ENCODE measurements at places on chromosomes 6 and 20.

DNA sequence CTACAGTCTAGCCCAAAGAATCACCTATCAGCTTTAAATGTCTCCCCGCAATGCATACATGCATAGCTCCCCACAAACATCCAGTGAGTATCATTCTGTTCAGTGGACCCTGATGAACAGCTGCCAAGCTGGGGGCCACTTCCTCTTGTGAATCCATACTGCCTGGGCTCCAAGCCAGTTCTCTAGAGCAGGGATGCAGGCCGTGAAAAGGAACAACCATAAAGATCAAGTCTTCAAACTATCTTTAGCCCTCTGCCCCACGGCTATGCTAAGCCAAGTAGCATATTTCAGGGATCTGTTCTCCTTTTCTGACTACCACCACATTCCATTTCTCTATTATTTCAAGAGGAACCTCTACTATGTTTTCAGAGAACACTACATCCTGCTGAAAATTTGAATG, 191.7 kb upstream of the BTBD3 start:
- DNase-seq = no peak

- peak; percentile 93 for DNase-seq
These were observed 224.2 kb downstream of the CLIC5 start for GRCh38 chr6:45791211-45792168.

DNA sequence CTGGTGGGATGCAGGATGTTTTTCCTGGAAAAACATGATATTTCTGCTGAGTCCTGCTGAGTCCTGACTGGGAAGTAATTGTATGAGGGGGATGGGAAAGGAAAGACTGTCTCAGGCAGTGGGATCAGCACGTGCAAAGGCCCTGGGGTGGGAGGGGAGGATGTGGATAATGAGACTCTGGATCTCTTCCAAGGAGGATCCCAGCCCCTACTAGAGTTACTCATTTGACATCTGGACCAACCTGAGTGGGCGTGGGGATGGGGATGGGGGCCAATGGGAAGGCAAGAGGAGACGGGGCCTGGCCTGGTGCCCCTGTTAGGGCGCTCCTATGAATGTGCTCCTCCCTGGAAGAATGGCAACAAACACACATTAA, 73.0 kb downstream of the CD40 start:
- no peak for DNase-seq

DNA sequence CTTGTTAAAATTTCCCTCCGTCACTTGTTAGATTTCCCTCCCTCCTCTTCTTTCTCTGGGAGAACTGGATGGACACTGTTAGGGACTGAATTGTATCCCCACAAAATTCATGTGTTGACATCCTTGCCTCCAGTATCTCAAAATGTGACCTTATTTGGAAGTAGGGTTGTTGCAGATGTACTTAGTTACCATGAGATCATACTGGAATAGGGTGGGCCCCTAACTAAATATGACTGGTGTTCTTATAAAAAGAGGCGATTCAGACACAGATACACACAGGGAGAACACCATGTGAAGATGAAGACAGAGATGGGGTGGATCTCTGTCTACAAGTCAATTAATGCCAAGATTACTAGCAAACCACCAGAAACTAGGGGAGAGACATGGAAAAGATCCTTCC, 139.5 kb downstream of the ALDH8A1 start:
- no peak for DNase-seq

DNA sequence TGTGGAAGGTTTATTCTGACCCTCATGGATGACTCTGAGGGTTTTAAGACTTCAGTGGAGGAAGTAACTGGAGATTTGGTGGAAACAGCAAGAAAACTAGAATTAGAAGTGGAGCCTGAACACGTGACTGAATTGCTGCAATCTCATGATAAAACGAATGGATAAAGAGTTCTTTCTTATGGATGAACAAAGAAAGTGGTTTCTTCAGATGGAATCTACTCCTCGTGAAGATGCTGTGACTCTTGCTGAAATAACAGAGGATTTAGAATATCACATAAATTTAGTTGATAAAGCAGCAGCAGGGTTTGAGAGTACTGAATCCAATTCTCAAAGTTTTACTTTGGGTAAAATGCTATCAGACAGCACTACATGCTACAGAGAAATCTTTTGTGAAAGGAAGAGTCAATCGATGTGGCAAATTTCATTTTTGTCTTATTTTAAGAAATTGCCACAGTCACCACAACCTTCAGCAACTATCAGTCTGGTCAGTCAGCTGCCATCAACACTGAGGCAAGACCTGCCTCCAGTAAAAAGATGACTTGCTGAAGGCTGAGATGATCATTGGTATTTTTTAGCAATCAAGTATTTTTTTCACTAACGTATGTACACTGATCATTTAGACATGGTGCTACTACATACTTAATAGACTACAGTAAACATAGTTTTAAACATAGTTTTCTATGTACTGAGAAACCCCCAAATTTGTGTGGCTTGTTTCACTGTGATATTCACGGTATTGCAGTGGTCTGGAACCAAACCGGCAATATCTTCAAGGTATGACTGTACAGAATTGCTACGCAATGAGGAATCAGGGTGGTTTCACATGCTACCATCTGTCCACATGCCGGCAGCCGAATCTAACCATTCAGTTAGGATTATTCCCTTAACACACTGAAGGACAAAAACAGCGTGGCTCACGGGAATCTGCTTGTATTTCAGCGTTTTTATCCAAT, 149.0 kb downstream of the MYB start:
- DNase-seq = no peak

GRCh38 chr6:133288662-133289061, 47.5 kb downstream of the EYA4 start:
- no peak for DNase-seq

DNA sequence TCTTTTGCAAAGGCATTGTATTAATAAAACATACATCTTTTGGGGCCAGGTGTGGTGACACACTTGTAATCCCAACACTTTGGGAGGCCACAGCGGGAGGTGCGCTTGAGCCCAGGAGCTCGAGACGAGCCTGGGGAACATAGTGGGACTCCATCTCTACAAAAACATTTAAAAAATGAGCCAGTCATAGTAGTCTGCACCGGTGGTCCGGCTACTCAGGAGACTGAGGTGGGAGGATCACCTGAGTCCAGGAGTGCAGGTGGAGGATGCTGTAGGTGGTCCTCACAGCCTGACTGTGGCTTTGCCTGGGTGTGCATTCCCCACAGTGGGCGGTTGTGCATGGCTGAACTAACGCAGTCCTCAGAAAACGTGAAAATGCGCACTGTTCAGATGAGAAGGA, 162.5 kb downstream of the DLL1 start:
- no peak for DNase-seq

- no peak for DNase-seq
These were observed 42.5 kb downstream of the CD40 start for GRCh38 chr20:46160661-46161060.

- DNase-seq = no peak
These were observed 17.9 kb downstream of the CHMP4B start for GRCh38 chr20:33828967-33829560.

DNA sequence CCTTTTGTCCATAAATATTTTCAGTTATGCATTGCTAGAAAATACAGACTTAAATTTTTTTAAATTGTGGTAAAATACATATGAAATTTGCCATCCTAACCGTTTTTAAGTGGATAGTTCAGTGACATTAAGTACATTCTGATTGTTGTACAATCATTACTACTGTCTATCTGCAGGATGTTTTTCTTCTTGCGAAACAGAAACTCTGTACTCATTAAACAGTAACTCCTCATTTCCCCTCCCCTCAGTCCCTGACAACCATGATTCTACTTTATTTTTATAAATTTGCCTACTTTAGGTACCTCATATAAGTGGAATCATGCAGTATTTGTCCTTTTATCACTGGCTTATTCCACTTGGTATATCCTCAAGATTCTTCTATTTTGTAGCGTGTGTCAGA, 21.3 kb downstream of the TAF11 start:
- DNase-seq = no peak

GRCh38 chr20:16709017-16709416, 20.8 kb upstream of the SNRPB2 start:
- no peak for DNase-seq

- DNase-seq = peak; percentile 22
These were observed 216.8 kb downstream of the TMEM242 start for GRCh38 chr6:157106487-157106886.

DNA sequence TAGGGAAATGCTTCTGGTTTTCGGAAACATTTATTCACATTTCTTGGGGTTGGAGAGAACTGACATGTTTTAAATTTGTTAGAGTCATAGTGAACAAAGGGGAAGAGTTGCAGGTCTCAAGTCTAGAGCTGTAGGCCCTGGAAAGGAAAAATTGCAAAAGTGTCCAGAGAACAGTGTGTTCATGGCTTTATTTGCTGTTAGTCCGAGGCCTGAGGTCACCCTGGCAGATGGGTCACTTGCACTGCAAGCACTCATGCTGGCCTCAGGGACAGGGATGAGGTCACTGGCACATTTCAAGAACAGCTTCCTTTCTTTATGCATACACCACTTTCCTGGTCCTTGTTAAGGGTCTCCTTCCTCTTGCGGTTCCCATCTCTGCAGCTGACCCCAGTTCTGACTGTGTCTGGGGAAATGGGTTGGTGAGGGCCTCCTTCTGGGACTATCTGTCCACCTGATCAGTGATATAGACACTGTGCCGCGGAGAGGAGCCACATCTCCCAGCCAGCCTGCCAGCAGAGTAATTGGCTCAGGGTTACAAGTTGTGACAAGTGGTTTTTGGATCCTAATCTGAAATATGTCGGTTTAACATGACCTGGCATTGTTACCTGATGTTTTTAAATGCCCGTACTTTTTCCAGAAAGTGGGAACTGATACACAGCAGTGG, 194.0 kb downstream of the EYA4 start:
- no peak for DNase-seq

- DNase-seq = no peak
These were observed 266.3 kb downstream of the ERMARD start for GRCh38 chr6:170017603-170018320.

DNA sequence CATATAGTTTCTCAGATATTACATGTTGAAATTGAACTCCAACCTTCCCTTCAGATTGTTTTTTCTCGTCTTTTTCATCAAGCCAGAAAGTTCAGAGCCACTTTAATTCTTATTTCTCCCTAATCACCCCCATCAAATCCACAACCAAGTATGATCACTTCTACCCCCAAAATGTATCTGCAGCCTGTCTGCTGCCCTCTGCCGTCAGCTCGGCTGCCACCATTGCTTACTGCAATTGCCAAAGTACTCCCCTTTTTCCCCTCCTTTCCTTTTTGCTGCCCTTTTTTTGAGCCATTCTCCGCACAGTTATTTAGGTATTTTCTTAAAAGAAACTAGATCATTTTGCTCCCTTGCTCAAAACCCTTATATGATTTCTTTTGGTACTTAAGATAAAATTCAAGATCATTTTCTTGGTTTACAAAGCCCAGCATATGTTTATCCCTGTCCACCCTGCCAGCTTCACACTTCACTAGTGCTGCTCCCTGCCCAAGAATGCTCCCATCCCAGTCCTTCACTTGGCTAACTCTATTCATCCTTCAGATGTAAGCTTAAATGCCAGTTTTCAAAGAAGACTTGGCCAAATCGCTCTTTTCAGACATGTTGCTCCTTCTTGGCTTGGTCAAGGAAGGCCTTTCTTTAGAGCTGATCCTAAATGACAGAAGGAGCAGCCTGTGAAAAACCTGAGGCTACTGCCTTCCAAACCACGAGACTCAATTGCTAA, 63.7 kb downstream of the SH3BGRL2 start:
- peak; percentile 4 for DNase-seq

- DNase-seq = no peak
These were observed 241.1 kb downstream of the TENT5A start for GRCh38 chr6:81511423-81511822.

DNA sequence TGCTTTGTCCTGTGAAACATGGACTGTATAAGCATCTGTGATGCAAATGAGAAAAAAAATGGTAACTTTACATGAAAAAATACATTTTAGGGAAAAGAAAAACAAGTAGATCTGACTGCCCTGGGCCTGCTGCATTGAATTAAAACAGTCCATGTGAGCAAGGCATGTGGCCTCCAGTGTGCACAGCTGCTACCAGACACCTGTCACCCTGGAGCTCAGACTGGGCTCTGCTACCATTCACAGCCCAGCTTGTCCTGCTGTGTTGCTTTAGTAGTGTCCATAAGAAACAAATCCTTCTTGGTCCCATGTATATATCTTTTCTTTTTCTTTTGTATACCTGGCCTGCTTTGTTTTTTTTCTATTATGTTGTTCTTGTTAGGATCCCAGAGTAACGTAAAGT, 315.9 kb downstream of the NKAIN2 start:
- no peak for DNase-seq

GRCh38 chr6:125046107-125046925, 84.1 kb downstream of the RNF217 start:
- no peak for DNase-seq

DNA sequence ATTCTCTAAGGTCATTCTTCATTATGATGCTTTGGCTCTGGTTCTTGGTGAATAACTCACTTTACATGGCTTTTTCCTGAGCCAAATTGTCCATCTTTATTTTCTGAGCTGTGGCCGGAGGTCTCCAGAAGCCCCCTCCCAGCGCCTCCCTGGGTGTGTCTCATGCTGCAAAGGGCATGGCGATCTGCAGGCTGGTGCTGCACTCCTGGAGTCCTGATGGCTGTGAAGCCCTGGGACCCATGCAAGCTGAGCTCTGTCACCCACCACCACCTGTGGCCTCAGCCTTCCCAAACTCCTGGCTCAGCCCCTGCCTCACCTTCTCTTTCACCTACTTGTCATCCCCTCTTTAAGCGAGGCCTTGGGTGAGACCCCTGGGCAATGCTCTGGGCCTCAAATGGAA, 96.9 kb downstream of the CEBPB start:
- DNase-seq = no peak

GRCh38 chr20:17836303-17836861, 132.2 kb downstream of the SNX5 start:
- DNase-seq = peak; percentile 97

DNA sequence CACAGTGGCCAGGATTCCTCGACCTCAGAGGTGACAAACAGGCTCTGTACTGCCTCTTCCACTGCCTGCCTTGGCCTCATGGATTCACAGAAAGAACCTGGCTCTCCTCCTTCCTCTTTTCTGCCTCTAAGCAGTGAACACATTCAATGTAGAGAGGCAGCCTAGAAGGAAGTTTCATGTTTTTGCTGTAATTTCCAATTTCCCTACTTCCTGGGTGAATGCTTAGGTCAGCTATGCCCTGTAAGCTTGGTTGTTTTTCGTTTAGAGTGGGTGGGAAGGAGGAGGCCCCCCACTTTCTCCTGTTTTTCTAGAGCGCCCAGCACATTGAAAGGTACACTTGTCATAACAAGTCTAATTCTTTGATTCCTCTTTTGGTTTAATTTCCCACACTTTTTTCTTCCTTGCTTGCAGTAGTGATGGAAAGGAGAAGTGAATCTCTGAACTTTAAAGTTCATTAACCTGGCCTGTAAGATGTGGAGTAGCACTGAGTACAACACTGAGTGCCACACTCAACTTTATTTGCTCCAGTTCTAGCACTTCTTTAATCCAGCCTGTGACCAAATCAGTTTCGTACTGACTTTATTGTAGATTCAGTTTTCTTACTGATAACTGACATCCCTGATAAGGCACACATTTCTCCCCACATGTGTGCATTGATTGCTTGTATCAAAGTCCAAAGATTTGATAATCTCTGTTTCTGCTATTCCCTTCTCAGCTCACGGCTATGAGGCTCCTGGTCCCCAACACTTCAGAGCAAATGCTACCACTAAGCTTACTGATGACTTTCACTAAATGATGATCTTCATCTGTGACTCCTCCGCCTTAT, 100.0 kb upstream of the MAN1A1 start:
- DNase-seq = no peak

Measured in AG10803 (cell line).